Aorta (tissue), 5 donors: ENCODE measurements at places on chromosomes 11 and 22.

DNA sequence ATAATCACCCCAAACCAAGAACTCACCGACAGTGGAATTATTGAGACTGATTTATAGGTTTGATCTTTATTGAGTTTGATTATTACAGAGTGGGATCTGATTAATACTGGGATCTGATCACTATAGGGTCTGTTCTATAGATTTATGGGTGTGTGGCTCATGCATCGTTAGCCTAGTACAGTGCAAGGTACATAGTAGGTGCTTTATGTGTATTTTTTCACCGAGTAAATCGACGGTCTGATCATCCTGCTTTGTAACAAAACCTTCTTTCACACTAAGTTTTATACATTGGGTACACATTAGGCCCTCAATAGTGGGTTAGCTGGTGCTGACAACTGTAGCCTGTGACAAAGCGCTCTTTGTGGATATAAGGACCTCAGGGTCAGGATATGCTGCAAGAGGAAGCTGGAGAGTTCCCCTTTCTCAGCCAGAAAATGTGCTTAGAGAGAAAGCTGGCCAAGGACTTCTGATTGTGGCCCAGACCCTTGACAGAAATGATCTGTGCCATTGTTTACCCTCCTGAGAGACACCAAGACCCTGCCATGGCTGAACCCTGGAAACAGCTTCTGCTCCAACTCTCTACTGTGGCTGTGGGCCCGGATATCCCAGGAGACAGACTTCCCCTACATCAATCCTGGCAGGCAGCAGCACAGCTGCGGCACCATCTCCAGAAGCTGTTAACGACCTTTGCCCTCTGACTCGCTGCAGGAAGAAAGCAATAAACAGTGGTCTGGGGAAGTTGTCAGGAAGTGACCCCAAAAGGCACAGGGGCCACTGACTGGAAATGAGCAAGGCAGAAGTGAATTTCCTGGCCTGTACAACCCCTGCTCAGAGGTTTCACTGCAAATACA, 16.1 kb upstream of the TPP1 start:
- no peak for DNase-seq

DNA sequence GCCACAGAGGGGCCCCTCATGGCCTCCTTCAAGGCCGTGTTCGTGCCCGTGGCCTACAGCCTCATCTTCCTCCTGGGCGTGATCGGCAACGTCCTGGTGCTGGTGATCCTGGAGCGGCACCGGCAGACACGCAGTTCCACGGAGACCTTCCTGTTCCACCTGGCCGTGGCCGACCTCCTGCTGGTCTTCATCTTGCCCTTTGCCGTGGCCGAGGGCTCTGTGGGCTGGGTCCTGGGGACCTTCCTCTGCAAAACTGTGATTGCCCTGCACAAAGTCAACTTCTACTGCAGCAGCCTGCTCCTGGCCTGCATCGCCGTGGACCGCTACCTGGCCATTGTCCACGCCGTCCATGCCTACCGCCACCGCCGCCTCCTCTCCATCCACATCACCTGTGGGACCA, 10.0 kb downstream of the CXCR5 start:
- DNase-seq, result no peak

- no peak for DNase-seq
These were observed 4.3 kb downstream of the PPM1F start for GRCh38 chr22:21948390-21948789.

DNA sequence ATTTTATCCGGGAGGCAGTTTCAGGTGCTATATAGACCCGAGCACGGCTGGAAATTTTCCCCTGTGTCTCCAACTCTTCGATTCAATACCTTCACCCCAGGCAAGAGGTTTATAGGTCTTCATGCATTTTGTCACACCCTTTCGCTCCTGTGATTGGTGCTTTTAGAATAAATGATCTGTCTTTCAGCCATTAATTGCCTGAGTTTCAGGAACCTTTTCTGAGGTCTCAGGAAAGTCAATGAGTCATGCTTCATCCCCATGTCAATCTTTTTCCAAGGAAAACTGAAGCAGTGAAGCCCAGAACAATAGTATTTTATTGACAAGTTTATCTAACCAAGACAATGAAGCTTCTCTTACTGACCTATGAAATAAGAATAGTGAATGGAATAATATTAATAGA, 29.9 kb downstream of the FAM181B start:
- no peak for DNase-seq

GRCh38 chr22:23882370-23882769, 11.8 kb upstream of the MIF start:
- no peak for DNase-seq

- no peak for DNase-seq
These were observed 120.9 kb downstream of the SLC17A6 start for GRCh38 chr11:22459048-22459447.

GRCh38 chr11:133835593-133836548, 9.4 kb downstream of the SPATA19 start:
- DNase-seq, result no peak

DNA sequence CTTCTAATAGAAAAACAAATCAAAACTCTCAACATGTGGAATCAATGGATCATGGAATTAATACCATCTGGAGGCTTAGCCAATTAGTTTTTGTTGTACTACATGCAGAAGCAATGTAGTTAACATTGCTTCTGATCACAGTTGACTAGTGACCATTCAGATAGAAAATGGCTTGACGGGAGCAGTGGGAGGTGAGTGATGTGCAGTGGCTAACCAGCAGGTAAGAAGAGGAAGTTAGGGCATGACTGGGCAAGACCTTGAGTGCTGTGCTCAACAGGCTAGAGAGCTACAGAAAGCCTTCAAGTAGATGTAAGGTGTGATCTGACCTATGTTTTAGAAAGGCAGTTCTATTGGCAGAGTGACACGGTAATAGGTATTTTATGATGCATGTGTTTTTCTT, 60.7 kb upstream of the ALKBH3 start:
- no peak for DNase-seq
